Cerebellum (tissue), 4 donors: ENCODE measurements at places on chromosomes 16 and 17.
A peak's percentile ranks its signal among the peaks of the same experiment; 100 is the strongest.

DNA sequence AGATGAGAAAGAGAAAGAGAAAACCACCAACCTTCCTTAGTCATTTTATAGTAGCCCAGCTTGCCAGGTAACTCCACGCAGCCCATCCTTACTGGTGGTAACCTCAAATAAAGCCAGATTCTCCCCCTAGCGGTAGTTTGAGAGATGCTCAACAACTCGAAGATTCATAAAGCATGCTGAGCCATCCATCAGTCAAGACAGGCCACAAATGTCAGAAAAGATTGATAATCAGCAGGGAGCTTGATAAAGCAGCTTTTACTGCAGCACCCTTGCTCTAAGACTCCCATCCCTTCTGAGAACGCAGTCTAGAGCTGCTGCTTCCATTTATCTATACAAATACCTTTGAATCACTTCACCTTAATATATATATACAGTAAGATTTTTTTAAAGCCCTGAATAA, 451.5 kb upstream of the HSBP1 start:
- DNase-seq = peak; percentile 59

DNA sequence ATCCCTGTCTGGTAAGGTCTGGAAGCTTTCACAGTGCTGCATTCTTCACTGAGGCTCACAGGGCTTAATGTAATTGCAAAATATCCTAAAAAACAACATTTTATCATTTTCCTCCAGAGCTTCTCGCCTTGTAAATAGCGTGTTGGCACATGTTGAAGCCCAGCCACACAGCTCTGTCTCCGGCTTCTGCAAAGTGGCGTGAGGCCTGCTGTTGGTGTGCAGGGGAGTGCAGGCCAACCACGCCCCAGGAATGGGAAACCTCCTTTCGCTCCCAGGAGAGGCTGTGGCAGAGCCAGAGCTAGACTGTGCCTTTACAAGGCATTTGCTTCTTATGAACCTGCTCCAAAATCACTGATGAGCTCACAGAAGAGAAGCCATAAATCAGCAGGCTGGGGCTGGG, 248.2 kb upstream of the MAF start:
- DNase-seq = no peak

GRCh38 chr17:19325542-19325941, 37.0 kb downstream of the B9D1 start:
- DNase-seq = no peak

- DNase-seq = no peak
Measured at GRCh38 chr16:30886145-30886544, 7.7 kb downstream of the BCL7C start.

DNA sequence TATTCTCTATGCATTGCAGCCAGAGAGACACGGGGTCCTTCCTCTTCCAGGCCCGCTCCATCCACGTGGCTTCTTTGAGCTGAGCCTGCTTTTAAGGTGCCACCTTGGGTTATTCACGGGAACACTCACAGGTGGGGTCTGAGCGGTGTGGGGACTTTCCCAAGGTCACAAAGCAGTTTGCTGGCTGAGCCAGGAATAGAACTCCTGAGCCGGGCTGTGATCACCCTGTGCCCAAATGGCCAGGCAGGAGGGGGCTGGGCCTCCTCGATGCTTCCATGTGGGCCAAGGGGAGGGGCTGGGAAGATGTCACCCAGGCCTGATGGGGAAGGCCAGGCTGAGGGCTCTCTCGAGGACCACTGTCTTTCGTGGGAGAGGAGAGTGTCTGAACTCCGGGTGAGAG, 13.0 kb upstream of the GSE1 start:
- DNase-seq = no peak

DNA sequence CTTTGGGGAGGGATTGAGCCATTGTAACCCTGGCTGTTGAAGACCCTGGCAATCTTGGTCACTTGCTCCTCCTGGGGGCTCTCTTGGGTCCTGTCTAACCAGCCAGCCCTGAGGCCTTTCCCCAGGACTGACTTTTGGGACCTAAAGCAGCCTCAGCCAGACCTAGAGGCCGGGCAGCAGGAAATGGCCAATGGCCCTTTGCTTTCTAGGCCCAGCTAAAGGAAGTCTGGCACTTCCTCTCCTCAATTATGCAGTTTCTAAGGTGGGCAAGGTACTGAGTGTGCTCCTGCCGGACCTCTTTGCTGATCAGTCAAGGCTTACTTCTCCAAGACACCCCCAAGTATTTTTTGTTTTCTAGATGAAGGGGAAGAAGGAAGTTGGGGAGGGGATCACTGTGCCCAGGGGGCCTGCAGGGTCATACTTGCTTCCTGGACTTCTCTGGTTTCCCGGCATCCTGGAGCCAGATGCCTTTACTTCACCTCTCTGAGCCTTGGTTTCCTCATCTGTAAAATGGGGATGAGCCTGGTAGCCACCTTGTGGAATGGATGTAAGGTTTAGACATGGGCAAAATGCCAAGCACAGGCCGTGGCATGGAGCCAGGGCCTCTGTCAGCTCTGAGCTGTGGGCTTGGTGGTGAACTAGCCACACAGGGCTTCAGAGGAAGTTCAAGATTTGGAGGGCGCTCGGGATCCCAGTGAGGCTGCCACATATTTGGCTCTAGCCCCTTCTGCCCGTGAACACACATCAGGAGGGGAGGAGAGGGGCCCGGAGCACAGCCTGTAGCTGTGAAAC, 8.6 kb downstream of the CX3CL1 start:
- no peak for DNase-seq

GRCh38 chr17:40218006-40218739, 931 bp upstream of the WIPF2 start:
- no peak for DNase-seq

- no peak for DNase-seq
Measured at GRCh38 chr16:68015681-68016080, at the start of gene DPEP2NB. DPEP2NB (minus strand) TSS chr16:68015911; CDS start chr16:68015770, 141 bp downstream.

- no peak for DNase-seq
Measured at GRCh38 chr16:3643095-3643730, 11.3 kb upstream of the DNASE1 start.

DNA sequence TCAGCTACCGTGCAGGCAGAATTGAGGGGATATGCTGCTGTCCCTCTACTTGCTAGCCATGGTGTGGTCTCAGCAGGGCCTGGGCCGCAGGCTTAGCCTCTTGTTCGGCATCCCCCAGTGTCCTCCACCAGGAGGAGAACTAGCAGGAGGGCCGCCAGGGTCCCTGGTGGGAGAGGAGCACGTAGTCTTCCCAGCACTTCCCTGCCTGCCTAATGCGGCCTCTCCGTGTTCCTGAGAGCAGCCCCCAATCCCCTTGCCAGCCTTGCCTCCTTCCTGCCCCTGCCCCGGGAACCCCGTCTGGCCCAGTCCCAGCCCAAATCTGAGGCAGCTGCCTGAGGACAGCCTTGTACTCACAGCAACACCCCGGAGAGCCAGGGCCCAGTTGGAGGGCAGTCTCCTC, 38.1 kb downstream of the PLD6 start:
- no peak for DNase-seq

DNA sequence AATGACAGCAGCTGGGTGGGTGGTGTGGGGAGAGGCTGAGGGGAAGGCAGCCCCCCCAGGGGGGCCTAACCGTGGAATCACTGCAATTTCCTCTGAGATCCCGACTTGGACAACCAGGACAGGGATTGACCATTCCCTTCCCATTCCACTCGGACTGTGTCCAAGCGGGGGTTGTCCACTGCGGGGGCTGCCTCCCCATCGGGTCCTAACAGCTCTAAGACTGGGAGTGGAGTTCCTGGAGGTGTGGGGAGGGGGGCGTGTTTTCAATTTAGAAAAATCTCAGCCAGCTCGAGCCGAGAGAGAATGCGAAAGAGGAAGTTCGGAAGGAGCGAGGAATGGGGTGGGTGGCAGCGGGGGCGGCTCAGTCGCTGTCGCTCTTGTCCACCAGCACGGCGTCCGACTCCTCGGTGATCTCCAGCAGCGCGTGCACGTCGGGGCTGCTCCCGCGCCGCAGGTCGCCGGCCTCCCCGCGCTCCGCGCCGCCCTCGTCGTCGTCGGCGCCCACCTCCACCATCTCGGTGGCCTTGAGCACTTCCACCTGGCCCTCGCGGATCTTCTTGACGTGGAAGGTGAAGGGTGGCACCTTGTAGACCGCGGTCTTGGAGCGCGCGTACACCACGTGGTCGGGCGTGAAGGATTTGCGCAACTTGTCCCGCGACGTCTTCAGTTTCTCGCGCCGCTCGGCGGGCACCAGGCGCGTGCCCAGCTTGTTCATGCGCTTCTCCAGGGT, 16.2 kb upstream of the STAT3 start:
- no peak for DNase-seq

- DNase-seq = no peak
Measured at GRCh38 chr17:78266231-78266631, 34.8 kb downstream of the TMEM235 start.

DNA sequence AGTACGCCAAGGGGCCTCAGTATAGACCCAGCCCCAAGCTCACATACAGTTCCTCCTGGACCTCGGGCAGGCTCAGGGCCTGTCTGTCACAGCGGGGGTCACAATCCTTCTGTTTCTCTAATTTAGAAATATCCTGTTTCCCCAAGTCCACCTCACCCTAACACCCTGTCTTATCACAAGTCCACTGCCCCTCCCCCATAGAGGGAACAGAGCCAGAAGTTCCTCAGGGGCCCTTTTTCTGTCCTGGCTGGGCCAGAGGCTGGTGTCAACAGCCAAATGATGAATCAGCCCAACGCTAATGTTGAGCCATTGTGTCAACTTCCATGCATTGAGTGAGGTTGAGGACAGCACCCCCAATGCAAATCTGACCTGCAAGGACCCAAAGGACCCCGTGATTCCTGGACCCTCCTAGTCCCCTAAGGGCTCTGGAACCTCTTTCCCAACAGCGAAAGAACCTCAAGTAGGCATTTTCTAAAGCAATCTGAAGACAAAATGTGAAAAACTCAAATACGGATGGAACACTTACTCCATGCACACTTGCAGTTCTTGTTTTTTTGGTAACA, 58.6 kb downstream of the PECAM1 start:
- DNase-seq = no peak

- no peak for DNase-seq
Measured at GRCh38 chr17:27818401-27819105, 18.2 kb upstream of the NOS2 start.
